ENCODE measurements at places on chromosomes 16 and 17. TPM values are rescaled to one million over a fixed set of nuclear protein-coding genes. Genes with fewer than 3 reads are reported as not detected.

DNA sequence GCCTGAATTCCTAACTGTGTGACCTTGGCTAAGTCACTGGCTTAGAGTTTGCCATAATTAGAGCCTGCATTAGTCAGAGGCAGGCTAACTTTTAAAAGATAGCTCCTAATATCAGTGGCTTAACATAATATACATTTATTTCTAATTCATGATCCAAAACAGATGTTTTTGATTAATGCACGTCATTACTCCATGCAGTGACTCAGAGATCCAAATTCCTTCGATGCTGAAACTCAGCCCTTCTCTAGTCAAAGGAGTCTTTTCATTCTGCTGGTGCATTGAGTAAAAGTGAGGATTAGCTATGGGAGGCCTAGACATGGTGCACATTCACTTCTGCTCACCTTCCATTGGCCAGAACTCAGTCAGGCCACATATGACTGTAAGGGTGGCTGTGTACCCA is 49.8 kb downstream of the IRX3 start:
- no peak for DNase-seq

The FBXL16 gene
- under 0.01 TPM for total RNA-seq

- DNase-seq, result no peak
These were observed 81.4 kb upstream of the DYNLRB2 start for GRCh38 chr16:80459331-80459777.

DNA sequence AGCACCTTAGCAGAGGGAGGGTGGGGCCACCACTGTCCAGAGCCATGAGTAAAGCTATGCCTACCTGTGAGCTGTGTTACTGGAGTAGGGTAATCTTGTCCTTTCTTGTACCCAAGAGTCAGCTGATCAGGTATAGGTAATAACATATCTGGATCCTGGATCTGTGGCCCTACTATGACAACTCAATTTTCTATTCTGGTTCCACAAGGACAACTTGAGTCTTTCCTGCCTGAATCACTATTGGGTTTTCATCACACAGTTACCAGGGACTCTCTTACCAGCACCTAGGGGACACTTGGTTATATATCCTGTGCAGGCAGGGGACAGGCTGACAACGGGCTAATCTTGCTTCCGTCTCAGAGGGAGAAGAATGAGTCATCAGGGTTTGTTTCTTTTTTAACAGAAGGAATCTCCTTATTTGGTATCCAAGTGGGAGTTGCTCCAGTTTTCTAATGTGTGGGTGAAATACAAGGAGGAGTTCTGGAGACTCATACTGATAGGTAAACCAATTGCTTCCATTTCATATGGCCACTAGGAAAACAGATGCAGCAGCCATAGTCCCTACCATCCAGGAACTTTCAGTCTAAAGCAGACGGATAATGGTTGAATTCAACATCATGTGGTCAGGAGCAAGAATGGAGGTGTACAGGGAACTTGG is 6.8 kb downstream of the ZNF267 start:
- peak; percentile 85 for DNase-seq

The ARHGAP44 gene
- total RNA-seq, result 0.22 TPM

GRCh38 chr17:6177941-6178694 is 107.9 kb downstream of the WSCD1 start:
- DNase-seq, result peak; percentile 43

DNA sequence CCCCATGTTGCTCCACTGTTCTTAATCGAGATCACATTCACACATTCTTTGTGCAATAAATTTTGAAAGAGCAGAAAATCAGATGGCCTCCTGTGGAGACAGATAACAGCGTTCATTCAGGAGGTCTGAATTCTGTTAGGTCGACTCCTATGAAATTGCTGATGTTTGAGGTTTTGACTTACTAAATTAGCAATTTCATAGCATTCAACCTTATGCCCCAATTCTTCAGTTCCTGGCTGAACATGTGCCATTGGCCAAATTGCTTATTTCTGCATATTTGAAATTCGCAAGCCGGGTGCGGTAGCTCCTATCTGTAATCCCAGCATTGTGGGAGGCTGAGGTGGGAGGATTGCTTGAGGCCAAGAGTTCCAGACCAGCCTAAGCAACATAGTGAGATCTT is 22.1 kb upstream of the C16orf74 start:
- no peak for DNase-seq

DNA sequence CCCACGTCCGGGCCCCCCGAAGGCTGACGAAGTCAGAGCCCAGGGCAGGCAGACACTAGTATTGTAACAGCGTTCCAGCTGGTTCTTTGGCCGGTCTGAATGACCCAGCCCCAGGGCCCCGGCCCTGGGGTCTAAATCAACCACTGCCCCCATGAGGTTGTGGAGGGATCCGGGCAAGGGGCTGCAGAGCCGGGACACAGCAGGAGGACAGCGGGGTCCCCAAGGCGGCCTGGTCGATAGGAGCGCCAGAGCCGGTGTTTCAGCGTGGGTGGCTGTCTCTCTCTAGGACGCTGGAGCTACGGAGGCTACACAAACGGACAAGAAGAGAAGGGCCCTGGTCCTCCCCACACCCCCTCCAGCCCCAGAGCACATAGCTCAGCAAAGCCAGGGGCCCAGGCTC is 101.8 kb downstream of the RBFOX3 start:
- no peak for DNase-seq

The PPL gene
- 2.4 TPM for total RNA-seq

- DNase-seq, result no peak
These were observed 65.7 kb downstream of the ARSG start for GRCh38 chr17:68356949-68357455.

The KRT33A gene
- total RNA-seq, result not detected

DNA sequence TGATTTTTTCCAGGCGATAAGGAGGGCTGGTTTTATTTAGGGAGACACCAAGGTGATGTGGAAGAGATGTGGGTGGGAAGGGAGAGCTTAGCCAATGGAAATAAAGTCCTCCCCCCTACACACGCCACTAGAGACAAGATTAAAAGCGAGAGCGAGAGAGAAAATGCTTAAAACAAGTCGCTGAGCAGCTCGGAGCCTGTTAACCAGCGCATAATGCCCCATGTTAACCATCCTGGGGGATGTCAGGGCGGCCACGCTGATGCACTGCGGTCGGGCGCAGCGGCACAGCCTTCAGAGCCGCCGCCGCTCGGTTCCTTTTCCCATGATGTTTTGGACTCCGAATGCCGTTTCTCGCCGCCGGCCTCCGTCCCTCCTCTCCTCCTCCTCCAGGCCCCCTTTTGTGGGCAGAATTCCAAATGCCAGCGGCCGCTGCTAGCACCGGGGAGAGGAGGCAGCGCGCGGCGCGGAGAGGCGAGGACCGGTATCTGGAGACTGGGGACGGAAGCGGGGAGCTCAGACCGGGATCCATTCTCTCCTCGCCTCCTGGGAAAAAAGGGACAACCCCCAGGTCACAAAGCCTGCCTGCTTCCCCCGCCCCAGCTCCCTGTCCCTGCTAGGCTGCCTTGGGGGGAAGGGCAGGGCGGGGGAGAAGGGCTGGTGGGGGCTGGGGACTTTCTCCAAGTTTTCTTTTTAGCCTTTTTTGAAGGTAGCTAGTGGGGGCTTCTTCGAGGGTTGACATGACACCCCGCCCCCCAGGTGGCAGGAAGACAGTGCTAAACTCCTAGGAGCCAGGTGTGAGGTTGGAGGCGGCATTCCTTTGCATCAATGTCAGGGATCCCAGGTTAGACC is 98.1 kb upstream of the CCL2 start:
- DNase-seq, result no peak

DNA sequence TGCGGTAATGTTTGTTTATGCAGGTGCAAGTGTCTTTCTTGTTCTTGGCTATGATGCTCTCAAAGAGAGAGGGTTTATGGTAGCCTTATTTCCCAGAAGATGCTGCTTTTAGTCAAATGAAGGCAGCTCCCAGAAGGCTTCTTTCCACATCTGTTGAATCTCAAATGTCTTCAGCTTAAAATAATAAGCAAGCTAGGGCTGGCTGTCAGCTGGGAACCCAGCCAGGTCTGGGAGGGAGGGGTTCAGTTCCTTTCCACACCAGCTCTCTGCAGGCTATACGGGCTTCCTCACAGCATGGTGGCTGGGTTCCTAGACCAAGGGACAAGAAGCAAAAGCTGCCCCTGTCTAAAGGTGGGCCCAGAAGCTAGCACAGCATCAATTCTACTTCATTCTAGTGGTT is 47.4 kb upstream of the ATF7IP2 start:
- DNase-seq, result no peak

- DNase-seq, result no peak
These were observed 791 bp downstream of the MCRIP2 start for GRCh38 chr16:642189-643049.

GRCh38 chr17:34358631-34359030 is 2.4 kb downstream of the CCL13 start:
- DNase-seq, result no peak

GRCh38 chr16:66961914-66962313 is 848 bp downstream of the CES3 start:
- DNase-seq, result no peak

DNA sequence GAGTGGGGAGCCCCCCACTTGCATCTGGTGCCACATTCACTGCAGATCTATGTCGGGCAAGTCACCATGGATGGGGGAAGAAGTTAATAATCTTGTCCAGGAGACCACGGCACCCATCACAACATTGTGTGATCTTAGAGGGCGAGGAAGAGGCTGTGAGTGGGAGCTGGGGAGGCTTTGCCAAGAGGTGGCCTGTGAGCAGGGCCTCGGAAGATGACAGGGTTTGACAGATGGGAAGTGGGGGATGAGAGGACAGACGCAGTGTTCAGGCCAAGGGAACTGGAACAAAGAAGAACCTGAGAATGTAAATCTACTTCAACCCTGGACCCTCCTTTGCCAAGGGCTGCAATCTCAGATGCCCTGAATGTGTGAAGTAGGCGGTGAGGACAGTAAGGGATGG is 12.4 kb downstream of the ACE start:
- no peak for DNase-seq

The CNGB1 gene
- total RNA-seq, result not detected

The PRAC2 gene
- not detected for total RNA-seq

DNA sequence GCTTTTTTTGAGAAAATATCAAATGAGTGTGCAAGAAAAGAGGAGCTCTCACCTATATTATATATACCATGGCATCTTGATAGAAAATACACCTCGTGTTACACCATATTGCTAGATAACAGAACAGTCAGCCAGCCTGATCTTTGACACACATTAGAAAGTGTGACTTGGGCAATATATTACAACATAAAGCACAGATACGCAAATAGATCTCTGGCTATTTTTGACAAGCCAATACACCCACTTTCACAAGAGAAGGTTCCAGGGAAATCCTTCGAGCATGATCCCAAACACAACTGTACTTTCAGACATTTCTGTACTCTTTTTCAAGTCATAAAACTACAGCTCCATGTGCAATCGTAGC is 9.4 kb downstream of the GGA2 start:
- DNase-seq, result no peak

DNA sequence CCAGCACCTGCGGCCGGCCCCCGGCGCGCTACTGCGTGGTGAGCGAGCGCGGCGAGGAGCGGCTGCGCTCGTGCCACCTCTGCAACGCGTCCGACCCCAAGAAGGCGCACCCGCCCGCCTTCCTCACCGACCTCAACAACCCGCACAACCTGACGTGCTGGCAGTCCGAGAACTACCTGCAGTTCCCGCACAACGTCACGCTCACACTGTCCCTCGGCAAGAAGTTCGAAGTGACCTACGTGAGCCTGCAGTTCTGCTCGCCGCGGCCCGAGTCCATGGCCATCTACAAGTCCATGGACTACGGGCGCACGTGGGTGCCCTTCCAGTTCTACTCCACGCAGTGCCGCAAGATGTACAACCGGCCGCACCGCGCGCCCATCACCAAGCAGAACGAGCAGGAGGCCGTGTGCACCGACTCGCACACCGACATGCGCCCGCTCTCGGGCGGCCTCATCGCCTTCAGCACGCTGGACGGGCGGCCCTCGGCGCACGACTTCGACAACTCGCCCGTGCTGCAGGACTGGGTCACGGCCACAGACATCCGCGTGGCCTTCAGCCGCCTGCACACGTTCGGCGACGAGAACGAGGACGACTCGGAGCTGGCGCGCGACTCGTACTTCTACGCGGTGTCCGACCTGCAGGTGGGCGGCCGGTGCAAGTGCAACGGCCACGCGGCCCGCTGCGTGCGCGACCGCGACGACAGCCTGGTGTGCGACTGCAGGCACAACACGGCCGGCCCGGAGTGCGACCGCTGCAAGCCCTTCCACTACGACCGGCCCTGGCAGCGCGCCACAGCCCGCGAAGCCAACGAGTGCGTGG is 1.5 kb downstream of the NTN1 start:
- DNase-seq, result peak; percentile 59

- no peak for DNase-seq
These were observed 11.9 kb upstream of the GSDMA start for GRCh38 chr17:39950871-39951348.

GRCh38 chr17:42361781-42362186 is 26.5 kb downstream of the STAT3 start:
- DNase-seq, result no peak

DNA sequence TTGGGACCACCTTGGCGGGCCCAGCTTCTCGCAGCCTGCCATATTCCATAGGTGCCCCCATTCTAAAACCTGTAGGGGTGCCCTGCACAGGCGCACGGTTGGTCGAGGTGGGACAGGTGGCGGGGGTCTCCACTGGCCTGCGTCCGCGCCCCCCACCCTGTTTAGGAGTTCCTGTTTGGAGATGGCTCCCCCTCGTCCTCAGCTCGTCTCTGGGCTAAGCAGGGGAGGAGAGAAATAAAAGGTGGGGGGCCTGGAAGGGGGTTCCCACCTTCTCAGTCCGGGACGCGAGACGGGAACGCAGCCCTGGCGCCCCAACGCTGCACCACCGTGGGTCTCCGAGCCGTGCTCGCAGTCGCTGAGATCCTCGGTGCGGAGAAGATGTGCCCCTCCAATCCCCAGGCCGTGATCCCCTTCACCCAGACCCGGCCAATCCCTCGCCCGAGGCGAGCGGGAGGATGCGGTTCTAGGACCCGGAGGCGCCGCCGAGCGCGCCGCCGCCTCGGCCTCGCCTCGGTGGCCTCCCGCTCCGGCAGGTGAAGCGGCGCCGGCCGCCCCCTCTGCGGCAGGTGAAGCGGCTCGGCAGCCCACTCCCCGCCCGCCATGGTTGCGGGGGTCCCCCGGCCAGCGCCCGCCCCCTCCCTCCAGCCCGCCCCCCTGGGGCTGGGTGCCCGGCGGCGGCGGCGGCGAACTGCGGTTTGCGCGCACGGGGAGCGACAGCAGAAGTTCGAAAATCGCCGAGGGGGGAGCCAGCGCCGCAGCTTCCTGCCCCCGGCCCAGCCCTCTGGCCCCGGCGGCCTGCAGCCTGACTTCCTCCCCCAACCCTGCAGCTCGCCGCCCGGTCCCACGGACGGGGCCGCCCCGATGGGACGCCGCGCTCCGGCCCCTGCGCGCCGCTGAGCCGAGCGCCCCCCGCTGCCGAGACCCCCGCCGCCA is at the start of gene FMNL1:
Gene FMNL1, plus strand, starts transcription at position 805 of the 933 bp plus-strand sequence. CDS start 240 bp downstream, outside the sequence.
- peak; percentile 22 for DNase-seq

- no peak for DNase-seq
These were observed 72.1 kb downstream of the AMFR start for GRCh38 chr16:56353054-56353921.

The GLP2R gene
- total RNA-seq, result under 0.01 TPM

The PFAS gene
- total RNA-seq, result 15.0 TPM

The CD79B gene
- 1.5 TPM for total RNA-seq
